ENCODE measurements at places on chromosomes 1 and 21.

DNA sequence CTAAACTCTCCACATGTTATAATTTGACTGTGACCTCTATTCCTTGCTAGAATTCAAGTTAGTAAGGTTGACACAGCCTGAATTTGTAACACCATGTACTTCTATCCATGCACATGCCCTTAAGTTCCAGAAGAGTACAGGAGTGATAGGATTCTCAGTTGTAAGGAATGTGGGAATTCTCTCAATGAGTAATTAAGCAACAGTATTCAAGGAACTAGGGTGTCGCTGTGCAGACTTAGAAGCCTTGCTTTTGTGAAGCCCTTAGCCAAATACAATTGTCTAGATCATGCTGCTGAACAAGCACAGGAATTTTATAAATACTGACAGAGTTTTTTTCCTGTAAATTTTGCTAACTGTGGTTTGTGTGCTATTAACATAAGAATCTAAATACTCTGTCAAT lies 276.3 kb upstream of the PTBP2 start:
- DNase-seq, result no peak

GRCh38 chr1:107972391-107973180 lies 7.6 kb upstream of the VAV3 start:
- DNase-seq, result no peak

DNA sequence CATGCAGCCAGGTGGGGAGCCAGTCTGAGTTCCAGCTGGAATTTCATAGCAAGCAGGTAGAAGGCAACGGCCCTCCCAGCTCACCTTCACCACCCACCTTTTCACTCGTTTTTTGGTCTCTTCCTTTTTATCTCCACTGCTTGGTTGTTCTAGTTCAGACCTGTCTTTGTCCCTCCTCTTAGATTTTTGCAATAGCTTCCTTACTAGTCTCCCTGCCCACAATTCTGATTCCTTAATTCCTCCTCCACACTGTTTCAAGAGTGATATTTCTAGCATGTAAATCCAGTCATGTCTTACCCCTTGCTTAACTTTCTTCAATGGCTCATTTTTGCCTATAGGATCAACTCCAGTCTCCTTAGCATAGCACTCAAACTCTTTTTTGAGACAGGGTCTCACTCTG lies 119.6 kb downstream of the TMEM53 start:
- no peak for DNase-seq

GRCh38 chr21:41848958-41849580 lies 30.1 kb downstream of the PRDM15 start:
- DNase-seq, result no peak

GRCh38 chr1:93648656-93649055 lies 33.0 kb downstream of the BCAR3 start:
- no peak for DNase-seq

- DNase-seq, result no peak
Measured at GRCh38 chr1:9905010-9905409, 5.1 kb downstream of the CTNNBIP1 start.

DNA sequence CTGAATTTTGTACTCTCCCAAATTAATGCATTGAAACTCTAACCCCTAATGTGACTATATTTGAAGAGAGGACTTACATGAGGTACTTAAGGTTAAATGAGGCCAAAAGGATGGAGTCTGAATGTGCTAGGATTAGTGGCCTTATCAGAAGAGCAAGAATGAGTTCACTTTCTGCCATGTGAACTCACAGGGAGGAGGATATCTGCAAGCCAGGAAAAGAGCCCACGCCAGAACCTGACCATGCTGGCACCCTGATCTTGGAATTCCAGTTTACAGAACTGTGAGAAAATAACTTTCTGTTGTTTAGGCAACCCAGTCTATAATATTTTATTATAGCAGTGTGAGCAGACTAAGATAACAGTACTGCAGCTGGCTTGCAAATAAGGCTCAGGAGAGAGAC lies 12.2 kb upstream of the FASLG start:
- DNase-seq, result no peak

DNA sequence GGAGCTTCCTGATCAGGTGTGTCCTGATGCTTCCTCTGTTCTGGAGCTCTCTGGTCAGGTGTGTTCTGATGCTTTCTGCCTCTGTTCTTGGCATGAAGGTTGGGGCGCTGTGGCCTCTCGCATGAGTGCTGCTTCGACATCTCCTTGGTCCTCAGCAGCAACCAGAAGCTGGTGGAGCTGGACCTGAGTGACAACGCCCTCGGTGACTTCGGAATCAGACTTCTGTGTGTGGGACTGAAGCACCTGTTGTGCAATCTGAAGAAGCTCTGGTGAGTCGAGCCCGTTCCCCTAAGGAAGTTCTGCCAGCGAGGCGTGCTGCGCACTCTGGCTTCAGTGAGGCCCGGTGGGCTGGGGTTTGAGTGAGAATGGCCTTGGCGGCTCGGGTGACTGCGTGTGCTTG lies 18.0 kb downstream of the NLRP3 start:
- no peak for DNase-seq

GRCh38 chr21:46079352-46080170 lies 18.4 kb upstream of the COL6A2 start:
- peak; percentile 21 for DNase-seq

- no peak for DNase-seq
Measured at GRCh38 chr1:153478047-153478691, 17.7 kb upstream of the S100A7 start.

- no peak for DNase-seq
Measured at GRCh38 chr1:180249725-180250498, 19.8 kb downstream of the LHX4 start.

GRCh38 chr1:217003355-217003754 lies 280.1 kb upstream of the ESRRG start:
- DNase-seq, result no peak

- DNase-seq, result no peak
Measured at GRCh38 chr21:32351428-32351827, 41.4 kb downstream of the URB1 start.

DNA sequence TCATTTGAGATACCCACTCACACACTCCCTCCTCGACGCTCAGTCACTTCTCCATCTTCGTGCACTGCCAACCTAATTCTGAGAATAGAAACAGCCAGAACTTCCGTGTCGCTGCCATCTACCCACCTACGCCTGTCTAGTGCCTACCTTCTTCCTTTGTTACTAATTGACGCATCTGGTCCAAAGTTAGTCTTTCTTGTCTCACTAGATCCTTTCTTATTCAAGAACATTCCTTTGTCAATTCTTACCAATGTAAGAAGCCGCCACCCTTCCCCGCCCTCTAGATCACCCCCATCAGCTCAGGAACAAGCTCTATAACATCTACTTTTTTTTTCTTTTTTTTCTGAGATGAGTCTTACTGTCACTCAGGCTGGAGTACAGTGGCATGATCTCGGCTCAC lies 3.7 kb downstream of the PADI6 start:
- no peak for DNase-seq

DNA sequence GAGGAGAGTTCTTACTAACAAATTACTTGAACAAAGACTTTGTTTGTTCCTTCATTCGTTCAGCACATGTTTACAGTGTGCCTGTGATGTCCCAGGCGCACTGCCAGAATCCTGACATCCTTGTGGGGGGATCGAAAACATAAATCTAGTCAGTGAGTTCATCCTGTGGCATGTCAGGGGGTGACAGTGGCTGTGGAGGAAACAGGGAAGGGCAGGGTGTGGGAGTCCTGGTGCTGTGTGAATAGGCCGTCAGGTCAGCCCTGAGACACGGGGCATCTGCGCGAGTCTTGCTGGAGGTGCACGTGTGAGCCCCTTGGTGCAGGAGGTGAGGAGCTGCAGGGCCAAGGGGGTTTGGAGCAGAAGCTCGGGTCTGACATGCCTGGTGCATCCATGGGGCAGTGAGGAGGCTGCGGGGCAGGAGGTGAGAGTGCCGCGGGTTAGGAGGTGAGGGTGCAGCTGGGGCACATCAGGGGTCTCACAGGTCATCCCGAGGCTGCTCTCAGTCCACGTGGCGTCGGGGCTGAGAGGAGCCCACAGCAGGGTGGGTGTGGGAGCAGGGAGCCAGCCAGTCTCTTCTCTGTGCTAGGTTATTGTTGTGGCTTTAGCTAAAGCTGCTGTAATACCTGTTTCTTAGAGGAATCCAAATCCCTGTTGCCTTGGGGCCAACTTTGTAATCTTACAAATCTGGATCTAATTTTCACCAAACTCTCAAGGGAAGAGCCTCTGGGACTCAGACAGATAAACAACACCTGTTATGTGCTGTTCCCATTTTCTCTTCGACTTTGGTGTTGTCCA lies 93.4 kb downstream of the PCBP3 start:
- DNase-seq, result no peak

GRCh38 chr1:240577095-240577494 lies 34.9 kb downstream of the GREM2 start:
- no peak for DNase-seq

DNA sequence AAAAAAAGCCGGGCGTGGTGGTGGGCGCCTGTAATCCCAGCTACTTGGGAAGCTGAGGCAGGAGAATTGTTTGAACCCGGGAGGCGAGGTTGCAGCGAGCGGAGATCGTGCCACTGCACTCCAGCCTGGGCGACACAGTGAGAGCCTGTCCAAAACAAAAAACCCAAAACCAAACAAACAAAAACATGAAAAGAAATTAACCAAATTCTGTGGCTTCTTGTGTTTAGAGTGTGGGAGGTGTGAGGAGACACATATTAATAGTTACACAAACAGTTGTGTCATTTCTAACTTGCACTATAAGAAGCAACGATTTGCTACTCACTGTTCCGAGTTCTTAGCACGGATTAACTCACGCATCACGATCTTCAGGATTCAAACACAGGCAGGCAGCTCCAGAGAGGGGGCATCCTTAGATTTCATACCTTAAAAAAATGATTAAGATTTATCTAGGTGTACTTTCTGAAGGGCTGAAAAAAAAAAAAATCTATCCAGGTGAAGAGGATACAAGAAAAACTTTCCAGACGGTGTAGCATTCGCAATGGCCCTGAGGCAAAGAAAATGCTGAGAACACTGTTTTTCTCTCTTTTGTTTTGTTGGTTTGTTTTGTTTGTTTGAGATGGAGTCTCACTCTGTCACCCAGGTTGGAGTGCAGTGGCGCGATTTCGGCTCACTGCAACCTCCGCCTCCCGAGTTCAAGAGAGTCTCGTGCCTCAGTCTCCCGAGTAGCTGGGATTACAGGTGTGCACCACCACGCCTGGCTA lies 713 bp upstream of the HMGCL start:
- no peak for DNase-seq

DNA sequence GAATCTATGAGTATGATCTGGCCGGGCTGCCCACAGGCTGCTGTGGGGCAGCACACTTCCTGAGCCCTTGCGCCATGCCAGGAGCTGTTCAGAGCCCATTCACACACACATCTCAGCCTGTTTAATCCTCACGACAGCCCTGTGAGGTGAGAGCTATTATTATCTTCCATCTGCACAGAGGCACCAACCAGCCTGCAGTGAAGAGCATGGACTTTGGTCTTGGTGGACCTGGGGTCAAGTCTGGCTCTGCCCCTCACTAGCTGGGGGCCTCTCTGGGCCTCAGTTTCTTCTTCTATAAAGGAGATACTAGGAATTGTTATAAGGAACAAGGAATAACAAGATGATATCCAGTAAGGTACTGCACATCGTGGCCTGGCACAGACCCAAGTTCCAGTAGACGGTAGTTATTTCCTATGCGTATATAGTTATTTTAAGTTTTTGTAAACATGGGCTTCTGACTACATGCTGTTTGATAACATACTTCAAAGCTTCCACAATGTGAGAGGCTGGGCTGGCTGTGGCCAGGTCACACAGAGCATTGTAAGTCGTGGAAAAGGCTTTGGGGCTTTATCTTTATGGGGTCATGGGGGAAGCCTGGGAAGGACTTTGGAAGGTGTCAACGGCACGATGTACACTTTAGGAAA lies 3.4 kb upstream of the PADI2 start:
- DNase-seq, result peak; percentile 33

DNA sequence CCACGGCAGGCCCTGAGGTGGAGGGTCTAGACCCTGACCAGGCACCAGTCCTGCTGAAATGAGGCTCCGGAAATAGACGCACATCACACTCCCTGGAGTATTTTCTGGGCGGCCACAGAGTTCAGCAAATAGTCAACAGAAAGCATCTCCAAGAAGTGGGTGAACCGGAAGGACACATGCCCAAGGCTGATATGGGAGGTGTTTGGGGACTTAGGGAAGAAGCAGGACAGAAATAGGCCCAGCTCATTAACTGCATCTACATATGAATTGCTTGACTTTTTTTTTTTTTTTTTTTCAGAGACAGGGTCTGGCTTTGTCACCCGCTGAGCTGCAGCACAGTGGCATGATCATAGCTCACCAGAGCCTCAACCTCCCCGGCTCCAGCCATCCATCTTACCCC lies 36.5 kb upstream of the GPR157 start:
- DNase-seq, result no peak

DNA sequence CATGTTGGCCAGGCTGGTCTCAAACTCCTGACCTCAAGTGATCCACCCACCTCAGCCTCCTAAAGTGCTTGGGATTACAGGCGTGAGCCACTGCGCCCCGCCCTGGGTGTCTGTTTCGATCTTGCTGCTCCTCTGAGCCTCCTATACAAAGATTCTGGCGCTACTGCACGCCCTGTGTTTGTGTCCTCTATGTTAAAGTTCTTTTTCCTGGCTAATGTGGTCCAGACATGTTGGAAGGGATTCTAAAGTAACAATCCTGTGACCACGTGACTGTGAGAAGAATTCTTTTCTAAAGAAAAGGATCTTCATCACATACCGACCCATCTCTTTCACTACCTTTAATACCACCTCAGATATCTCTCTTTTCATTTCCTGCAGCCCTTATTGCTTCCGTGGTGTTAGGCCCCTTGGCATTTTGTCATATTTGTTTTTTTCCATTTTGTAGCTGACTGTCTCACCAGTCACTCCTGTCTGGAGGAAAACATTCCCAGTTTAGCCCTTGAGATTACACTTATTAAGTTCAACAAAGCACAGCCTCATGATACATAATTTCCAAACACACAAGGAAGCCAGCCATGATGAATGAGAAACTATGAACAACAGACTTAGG lies 27.2 kb upstream of the ENO1 start:
- DNase-seq, result no peak

DNA sequence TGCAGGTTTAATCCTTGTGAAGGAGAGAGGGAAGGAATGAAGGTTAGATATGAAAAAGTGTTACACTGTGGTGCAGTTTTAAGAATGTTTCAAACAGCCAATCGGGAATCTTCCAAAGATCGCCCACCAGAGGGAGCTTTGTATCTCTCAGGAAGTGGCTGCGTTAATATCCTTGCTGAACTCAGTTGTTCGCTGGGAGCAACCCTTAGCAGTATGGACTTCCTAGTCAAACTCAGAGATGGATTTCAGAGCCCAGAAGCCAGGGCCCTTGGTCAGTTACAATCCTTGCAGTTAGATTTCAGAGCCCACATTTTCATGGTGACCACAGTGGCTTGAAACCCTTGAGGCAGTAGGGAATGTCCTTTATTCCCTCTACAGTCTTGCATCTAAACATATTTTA lies 136.2 kb downstream of the NTNG1 start:
- peak; percentile 20 for DNase-seq

GRCh38 chr21:41597811-41598231 lies 89.9 kb upstream of the TMPRSS2 start:
- no peak for DNase-seq

- no peak for DNase-seq
Measured at GRCh38 chr1:187626056-187626455, 797.3 kb downstream of the PLA2G4A start.

Data from body of pancreas (tissue), 4 donors.